ENCODE measurements at places on chromosomes 2 and 18.
A peak's percentile ranks its signal among the peaks of the same experiment; 100 is the strongest.

DNA sequence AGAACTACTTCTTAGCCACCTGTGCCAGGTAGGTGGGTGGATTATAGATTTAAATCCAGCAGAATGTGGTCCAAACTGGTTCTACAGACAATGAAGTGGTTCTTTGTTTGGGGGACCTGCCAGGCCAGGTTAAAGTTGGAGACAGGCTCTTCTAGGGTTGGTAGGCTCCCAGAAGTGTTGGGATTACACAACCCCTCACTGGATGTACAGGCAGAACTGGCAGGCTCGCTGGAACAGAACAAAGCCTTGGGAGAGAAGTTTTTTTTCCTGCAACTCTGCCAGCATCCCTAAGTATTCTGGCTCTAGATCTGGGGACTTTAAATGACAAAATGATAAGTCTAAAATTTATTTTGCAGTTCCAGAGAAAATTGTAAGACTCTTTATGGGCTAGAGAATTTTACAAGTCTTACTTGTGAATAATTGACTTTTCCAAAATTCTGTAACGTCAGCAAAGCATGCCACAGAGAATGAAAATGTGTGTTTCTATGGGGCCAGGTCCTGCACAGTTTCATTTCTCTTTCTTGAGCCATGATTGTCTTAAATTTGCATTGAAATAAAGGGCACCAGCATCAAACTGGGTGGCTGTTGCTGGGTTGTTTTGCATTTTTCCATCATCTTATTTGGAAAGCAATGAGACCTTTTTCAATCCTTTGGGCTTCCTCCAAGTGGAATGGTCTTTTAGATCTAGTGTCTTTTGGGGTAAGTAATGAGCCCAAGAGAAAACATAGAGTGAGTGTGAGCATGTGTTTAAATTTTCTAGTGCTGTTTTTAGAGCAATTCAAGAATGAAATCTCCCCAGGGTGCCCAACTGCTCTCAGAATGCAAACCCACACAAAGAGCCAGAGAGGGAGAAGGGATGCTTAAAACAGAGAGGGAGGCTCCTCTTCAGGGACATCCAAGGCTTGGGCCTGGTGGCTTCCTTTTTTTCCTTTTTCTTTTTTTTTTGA, 32.4 kb upstream of the ATL2 start:
- peak; percentile 39 for DNase-seq

GRCh38 chr2:2743164-2743571, 412.1 kb upstream of the MYT1L start:
- DNase-seq, result peak; percentile 24

DNA sequence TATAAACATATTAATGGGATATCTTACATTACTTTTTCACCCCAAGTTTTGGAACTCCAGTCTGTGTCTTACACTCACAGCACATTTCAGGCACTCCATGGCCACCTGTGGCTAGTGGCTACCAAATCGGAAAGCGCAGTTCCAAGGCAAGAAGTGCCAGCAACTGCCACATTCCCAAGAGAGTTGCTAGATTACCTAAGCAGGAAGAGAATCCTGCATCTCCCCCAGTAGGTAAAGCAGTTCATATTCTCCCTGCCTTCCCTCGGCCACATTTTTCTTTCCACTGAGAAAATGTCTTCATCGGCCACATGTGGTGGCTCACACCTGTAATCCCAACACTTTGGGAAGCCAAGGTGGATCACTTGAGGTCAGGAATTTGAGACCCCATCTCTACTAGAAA, 62.8 kb downstream of the MEX3C start:
- DNase-seq, result no peak

GRCh38 chr2:175880-176820, 87.7 kb downstream of the SH3YL1 start:
- DNase-seq, result no peak

DNA sequence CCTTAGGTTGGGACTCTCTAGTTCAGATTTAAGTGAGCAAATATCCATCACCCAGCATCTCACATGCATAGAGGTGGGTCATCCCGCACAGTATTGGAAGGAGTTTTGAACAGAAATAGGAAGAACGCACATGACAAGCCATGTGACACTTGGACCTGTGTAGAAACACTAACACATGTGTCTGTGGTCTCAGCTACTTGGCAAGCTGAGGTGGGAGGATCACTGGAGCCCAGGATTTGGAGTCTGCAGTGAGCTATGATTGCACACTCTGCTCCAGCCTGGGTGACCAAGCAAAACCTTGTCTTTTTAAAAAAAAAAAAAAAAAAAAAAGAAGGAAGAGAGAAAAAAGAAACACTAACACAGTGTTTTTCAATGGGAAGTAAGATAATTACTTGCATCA, 5.4 kb upstream of the MTCL1 start:
- no peak for DNase-seq

DNA sequence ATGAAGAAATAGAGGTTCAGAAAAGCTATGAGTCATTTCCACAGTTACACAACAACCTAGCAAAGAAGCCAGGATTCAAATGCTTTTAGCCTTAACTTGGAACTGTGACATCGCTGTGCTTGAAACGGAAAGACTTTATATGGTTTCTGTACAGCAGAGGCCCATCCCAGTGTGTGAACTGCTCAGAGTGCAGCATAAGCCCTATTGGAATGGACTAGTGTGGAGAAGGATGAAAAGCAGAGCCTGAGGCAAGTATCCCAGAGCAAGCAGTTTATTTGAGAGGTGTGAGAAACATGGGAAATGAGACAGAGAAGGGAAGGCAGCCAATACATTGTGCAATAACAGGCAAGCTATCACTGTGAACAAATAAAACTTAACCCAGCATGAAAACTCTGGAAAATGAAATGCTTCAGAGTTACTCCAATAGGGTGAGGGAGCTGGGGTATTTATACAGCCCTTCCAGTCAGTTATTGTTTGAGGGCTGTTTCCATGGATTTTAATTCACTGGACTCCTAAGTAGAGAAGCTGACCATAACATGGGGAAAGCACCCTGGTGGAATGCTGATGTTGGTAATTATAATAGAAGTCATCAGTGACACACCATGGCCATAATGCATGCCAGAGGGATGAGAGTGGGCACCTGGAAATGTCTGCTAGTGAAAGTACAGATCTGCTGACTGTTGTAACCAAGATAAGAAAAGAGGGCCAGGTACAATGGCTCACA, 254.0 kb upstream of the POU3F3 start:
- DNase-seq, result no peak

DNA sequence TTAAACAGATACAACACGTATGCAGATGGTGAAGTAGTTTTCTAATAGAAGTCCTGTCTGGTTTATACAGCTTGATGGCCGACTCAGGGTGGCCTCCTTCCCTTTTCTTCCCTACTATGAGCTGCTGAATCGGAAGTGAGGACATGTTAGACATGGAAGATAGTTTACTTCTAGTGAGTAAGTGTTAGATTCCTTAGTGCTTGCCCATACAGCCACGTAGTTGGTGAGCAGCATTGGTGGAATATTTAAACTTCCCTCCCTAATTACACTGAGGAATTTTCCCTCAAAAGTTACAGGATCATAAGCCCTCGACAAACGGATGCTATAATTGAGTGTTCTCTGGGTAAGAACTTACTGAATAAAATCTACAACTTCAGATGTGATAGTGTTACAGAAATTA, 52.1 kb downstream of the RHBDD1 start:
- no peak for DNase-seq

GRCh38 chr18:49022311-49023161, 71.8 kb upstream of the SMAD7 start:
- DNase-seq, result no peak

GRCh38 chr2:88845772-88846661, 154.5 kb downstream of the RPIA start:
- DNase-seq, result no peak

GRCh38 chr2:127620866-127621265, 25.1 kb upstream of the GPR17 start:
- DNase-seq, result no peak

DNA sequence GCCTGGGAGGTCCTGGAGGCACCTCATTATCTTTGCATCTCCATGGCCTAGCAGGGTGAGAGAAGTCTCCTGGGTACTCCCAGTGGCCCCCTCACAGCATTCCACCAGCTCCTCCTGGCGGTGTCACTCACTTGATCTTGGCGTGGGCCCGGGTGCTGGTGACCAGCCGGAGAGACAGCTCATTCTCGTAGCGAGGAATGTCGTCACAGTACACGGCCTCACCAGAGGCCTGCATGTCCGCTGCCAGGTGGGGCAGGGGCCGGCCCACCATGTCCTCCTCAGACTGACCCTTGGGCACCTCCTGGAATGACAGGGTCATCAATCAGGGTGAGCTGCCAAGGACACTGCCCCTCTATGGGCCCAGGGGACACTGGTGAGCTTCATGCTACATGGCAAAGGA, 42.4 kb downstream of the XDH start:
- DNase-seq, result no peak

- no peak for DNase-seq
These were observed 295.9 kb upstream of the LINC00305 start for GRCh38 chr18:64444819-64445218.

DNA sequence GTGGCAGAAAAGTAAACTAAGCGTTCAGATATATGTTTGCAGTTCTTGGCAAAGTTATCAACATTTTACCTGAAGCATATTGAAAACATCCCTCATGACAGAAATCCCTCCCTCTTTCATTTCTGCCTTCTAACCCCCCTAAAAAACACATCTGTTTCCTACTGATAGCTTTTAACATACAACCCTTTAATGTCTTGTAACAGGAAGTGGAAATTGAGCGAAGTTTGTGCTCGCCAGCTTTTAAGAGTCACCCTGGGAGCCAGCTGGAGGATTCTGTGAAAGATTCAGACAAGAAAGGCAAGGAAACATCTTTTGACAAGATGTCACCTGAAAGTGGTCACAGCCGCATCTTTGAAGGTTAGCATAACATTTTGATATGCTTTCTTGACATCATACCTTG, 247.4 kb downstream of the XIRP2 start:
- DNase-seq, result no peak

DNA sequence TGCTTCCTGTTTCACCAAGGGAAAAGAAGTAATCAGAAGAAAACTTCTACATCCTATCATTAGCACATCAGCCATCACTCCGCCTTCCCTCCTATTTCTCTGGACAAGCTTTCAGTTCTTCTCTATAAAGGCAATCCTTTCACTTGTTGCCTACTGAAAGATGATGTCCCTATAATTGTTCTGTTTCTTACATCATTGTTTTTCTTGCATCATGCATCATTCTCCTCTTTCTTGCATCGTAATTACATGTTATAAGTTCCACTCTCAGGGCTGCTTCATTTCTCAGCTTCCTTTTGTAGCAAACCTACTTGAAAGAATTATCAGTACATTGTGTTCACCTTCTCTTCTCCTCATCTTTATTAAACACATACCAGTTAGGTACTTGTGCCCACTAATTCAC, 7.2 kb downstream of the SLC30A6 start:
- no peak for DNase-seq

- no peak for DNase-seq
These were observed 114.2 kb downstream of the SPHKAP start for GRCh38 chr2:228067309-228067708.

- DNase-seq, result no peak
These were observed 66.4 kb downstream of the CYB5A start for GRCh38 chr18:74225193-74225840.

DNA sequence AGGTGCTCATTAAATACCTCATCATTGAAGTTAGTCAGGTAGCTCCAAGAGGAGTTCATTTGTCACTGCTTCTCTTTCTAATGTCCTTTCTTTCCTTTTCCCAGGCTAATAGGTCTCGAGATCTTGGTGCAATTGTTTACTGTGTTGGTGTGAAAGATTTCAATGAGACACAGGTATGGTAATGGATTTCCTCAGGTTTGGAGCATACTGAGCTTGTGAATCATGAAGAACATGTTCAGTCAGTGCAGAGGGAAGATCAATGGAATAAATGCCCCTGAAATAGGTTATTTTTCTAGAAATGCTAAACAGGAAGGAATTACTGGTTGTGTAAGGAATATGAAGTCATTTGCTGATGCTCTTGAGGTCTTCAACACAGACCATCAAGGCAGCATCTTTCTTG, 62.5 kb downstream of the ANTXR1 start:
- no peak for DNase-seq
